Left colon (tissue), 2 donors: ENCODE measurements at places on chromosomes 2 and 18.

DNA sequence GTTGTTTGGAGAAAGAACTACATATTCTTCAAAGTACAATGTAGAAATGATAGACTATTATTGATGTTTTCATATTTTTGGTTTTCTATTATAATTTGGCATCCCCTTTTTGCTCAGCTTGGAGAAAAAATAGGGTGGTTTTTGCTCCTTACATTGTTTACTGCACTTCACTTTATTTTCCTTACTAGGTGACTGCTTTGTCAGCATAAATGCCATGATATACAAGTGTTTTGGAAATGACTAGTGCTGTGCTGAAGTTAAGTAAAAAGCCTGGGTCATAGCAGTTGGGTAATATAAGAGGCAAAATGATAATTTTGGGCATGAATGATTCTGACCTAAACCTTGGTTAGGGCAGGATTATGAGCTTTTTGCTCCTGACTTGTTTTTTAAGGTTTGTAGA is 250.9 kb downstream of the KCNS3 start:
- no peak for DNase-seq

DNA sequence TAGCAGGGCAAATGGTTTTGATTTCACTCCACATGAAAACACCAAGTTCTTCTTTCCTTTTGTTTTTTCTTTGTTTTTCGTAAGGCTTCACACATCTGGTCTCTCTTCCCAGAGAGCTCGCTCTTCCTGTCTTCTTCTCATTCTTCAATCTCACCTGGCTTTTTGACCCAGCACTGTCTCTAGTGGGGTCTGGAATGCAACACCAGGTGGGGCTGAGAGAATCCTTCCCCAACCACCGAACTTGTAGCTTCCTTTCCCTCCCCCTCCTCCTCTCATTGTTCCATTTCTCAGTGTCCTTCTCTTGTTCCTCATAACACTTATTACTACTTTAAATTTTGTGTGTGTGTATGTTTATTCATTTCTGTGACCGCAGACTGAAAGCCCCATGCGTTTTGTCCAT is 13.5 kb upstream of the PIEZO2 start:
- DNase-seq = no peak

- no peak for DNase-seq
These were observed 172.0 kb upstream of the SIX3 start for GRCh38 chr2:44769349-44770011.

GRCh38 chr18:34936772-34937171 is 104.4 kb upstream of the MAPRE2 start:
- DNase-seq = no peak

DNA sequence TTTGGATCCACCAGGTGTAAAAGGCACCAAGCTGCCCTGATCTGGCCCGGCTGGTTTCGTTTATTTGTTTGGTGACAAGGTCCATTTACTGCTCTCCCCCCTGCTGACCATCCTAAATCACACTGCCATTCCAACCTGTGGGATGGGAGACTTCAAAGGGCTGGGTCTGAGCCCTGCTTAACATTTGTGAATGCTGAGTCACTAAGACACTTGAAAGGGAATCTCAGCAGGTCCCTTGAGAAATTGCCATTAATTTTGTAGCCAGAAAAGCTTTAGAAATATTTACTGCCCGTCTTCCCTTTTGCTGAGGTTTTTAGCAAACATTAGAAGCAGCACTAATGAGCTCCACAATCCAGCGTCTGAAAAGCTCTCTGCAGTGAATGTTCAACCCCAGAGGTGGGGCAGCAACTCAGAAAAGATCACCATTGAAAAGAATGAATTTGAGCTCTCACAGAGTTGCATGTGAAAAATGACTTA is 133.8 kb downstream of the ARL4C start:
- no peak for DNase-seq

DNA sequence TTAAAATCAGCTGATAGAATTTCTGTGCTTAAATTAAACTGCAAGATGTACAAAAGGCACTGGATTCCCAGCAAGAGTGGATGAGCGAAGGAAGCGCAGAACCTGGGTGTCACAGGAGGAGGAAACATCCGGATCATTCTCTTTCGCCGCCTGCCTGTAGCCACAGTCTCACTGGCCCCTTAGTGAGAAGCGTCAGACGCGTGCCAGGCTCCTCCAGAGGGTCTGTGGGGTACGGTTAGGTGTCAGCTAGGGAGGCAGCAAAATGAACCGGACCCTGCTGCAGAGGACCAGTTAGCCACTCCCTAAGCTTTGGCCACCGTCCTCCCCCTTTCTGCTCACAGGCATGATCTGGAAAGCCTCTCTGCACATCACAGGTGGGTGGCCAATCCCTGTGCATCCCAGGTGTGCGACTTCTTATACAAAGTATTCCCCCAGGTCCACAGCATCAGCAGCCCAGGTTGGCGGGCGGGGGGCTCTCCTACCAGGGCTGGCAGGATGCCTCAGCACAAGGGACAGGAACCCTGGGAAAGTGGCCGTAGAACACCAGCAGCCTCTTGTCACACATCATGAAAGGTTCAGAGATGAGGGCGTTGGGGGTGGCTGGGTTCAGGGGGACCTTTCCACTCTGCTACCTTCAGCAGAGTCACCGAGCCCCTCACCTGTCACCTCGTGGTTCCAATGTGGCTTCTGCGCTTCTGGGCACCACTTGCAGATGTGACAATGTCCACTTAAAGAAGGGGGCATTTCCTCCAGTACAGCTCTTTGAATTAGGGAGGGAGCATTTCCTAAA is 61.1 kb upstream of the SLC66A3 start:
- no peak for DNase-seq

GRCh38 chr2:237650455-237650850 is 23.1 kb downstream of the LRRFIP1 start:
- no peak for DNase-seq

DNA sequence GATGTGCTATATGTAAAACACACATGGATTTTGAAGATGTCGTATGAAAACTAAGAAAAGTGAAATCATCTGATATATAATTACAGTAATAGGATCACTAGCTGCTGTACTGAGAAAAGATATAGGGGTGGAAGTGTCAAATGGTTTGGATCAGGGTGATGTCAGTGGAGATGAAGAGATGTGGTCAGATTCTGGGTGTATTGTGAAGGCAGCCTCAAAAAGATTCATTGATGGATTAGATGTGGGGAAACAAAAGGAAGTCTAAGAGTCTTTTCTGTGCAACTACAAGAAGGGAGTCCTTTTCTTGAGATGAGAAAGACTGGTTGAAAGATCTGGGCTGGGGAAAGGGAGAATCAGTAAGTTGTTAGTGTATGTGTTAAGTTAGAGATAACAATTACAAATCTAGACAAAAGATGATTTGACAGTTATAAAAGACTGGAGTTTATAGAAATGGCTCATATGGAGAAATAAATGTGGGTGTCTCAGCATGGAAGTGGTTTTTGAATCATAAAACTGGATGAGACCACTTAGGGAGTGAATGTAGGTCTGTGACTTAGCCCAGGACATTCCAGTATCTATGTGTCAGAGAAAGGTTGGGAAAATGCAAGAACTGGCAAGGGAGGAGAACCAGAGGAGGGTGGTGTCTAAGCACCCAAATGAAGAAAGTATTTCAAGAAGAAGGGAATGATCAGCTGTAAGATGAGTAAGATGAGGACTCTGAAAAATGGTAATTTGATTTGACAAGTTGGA is 347.4 kb downstream of the PARD3B start:
- no peak for DNase-seq

DNA sequence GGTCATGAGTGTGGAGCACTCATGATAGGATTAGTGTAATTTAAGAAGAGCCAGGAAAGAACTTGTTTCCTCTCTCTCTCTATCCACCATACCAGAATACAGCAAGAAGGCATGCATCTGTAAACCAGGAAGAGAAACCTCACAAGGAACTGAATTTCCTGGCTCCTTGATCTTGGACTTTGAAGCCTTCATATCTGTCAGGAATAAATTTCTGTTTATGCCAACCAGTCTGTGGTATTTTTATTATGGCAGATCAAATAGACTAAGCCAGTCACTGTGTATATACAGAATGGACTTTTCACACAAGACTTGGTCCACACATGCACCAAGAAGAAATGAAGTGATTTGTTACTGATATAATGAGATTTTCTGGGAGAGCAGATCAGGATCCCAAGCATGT is 930.1 kb upstream of the TMEFF2 start:
- no peak for DNase-seq

DNA sequence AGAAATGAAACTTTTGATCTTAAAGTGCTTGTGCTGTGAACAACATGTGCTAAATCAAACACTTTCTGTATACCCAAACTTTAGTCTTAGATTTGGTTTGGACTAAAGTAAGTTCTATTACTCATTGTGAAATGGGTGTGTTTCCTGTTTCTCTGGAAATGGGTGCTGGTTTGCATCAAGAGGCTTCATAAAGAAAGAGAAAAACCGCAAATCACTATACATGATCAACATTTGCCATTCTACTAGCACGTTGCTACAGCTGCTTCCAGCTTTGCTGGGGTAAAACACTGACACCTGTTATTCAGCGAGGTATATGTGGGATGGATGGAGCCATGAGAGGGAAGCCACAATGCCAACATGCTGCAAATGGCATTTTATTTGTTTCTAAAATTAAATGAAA is 547.0 kb upstream of the ACVR2A start:
- no peak for DNase-seq

GRCh38 chr2:233242231-233242927 is 9.1 kb upstream of the ATG16L1 start:
- DNase-seq = no peak
